ENCODE measurements at places on chromosomes 12 and 14. TPM values are rescaled to one million over a fixed set of nuclear protein-coding genes. Genes with fewer than 3 reads are reported as not detected.

Gene CDC42BPB
- 61.6 TPM for polyA plus RNA-seq

GRCh38 chr12:99435095-99435791 lies 212.3 kb upstream of the GARIN6 start:
- H3K4me3 ChIP-seq = no peak overlapping the region
- no peak overlapping the region for H3K27ac ChIP-seq
- no peaks in the 10 kb centered on the region for H3K4me1 ChIP-seq

Gene GDF3
- polyA plus RNA-seq = not detected

- H3K27ac ChIP-seq = no peak overlapping the region
- H3K36me3 ChIP-seq = no peaks in the 10 kb centered on the region
- DNase-seq = peak; percentile 12
These were observed 45.9 kb upstream of the MSRB3 start for GRCh38 chr12:65232476-65233077.

Gene EID3
- 0.75 TPM for polyA plus RNA-seq

DNA sequence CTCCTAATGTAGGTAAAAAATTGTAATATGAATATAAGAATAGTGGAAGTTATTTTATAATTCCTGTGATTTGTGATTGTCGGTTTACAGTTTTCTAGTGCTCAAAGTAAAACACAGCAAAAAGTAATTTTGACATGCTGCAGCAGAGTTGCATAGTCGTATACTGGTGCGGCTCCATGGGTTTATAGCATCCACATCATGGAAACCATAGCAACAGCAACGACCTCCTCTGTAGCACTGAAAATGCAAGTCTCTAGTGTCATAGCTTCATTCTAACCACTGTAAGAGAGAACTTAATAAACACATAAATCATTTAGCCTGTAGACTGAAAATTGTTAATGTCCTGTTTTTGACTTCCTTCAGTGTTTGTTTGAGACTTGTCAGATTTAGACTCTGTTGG lies 574.3 kb downstream of the KCNH5 start:
- no peaks in the 10 kb centered on the region for H3K27me3 ChIP-seq
- DNase-seq = no peak
- no peak overlapping the region for H3K27ac ChIP-seq
- H3K4me1 ChIP-seq = no peaks in the 10 kb centered on the region
- no peaks in the 10 kb centered on the region for H3K36me3 ChIP-seq

GRCh38 chr12:14691560-14691959 lies 4.8 kb downstream of the GUCY2C start:
- H3K27me3 ChIP-seq = no peaks in the 10 kb centered on the region
- H3K4me3 ChIP-seq = no peak overlapping the region
- no peaks in the 10 kb centered on the region for H3K4me1 ChIP-seq
- H3K36me3 ChIP-seq = no peaks in the 10 kb centered on the region
- H3K27ac ChIP-seq = no peak overlapping the region

Gene KCNA5
- polyA plus RNA-seq = not detected
